ENCODE measurements at places on chromosomes 7 and 10. TPM values are rescaled to one million over a fixed set of nuclear protein-coding genes. Genes with fewer than 3 reads are reported as not detected.

Gene TUBAL3
- polyA plus RNA-seq = 0.20 TPM

Gene ESYT2
- 32.5 TPM for polyA plus RNA-seq

Gene AS3MT
- polyA plus RNA-seq = 8.3 TPM

Gene ITIH5
- 47.8 TPM for polyA plus RNA-seq

Gene UBTD1
- 13.8 TPM for polyA plus RNA-seq

Gene TMEM196
- polyA plus RNA-seq = not detected

Gene PLEKHS1
- 0.05 TPM for polyA plus RNA-seq

Gene LANCL2
- polyA plus RNA-seq = 18.5 TPM

Gene OPN1SW
- 2.0 TPM for polyA plus RNA-seq

Gene SPDYE2
- polyA plus RNA-seq = 7.4 TPM

Gene MALRD1
- 0.57 TPM for polyA plus RNA-seq

Gene C7orf57
- 0.06 TPM for polyA plus RNA-seq

Gene CLDN4
- 0.49 TPM for polyA plus RNA-seq

Gene PLA2G12B
- 0.16 TPM for polyA plus RNA-seq

Measured in forelimb muscle (tissue), 1 donor.